ENCODE measurements at places on chromosomes 5 and 9.

- DNase-seq = no peak
Measured at GRCh38 chr5:142749321-142749720, 20.9 kb upstream of the ARHGAP26 start.

DNA sequence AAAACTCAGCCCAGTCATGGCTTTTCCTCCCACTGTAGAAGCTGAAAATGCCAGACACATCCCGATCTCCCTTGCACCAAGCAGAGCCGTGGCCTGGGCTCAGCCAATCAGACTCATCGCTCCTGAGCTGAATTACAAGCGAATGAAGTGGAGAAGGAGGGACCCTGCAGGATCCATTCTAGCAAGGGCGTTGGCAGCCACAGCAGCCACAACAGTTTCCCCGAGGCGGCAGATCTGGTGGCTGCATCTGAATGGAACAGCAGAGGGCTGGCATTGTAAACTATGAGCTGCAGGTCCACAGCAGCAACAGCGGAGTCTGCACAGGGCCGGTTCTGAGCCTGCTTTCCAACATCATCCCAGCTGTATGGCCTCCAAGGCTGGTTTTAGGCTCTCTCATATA lies 23.8 kb downstream of the ALG2 start:
- DNase-seq = no peak

- no peak for DNase-seq
Measured at GRCh38 chr5:101260857-101261256, 357.8 kb upstream of the ST8SIA4 start.

DNA sequence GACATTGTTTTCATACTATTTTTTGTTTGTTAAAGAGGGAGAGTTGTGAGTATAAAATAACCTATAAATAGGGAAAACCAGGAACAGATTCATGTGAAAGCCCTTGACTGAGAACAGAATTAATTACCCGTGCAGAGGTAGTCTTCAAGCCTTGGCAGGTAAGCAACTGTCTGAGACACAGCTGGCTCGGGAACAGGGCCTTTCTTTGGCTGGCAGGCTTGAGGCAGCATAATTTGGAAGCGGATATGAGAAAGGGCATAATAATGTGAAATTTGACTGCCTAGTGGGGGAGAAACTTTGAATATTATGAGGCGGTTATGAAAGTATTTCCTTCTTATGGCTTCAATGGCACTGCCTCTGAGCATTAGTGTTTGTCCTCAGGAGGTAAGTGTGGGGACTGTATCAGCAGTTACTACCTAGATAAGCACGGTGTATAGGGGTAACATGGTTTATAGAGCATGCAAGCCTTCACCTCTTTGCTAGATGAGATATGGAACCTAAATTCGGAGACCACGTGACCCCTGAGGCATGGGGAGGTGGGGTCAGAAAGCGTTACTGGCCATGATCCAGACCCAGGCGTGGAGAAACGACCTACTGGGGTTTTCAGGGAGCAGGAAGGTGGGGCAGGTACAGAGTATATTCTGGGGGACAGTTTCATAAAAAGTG lies 210.2 kb upstream of the GAS1 start:
- no peak for DNase-seq

DNA sequence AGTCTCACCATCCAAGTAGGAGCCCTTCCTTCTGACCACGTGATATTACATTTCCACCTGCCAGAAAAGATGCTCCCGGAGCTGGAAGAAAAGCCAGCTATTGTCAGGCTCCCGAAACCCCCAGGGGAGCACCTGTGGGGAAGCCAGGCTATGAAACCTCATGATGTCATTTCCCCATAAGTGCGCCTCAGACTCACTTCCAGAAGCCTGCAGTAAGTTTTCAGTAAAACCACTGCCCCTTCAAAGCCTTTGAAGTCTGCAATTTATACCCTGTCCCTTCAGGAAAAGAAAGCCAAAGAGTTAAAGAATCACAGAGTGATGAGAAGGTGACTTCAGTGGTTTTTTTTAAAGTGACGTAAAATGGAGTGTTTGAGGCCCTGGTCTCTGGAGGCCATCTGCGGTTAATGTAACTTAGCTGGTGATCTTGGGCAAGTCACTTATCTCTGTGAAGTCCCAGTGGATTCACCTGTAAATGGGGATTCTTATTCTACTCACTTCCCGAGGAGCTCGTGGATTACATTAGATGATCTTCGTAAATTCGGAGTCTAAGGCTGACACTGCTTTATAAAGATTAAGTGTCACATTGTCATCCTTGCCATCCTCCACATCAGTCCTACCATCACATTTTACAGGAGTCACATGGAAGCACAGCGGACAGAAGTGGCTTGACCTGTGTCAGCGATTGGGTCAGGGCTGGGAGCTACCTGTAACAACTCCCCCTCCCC lies 2.6 kb upstream of the SEMA6A start:
- DNase-seq = peak; percentile 24

GRCh38 chr5:38341056-38341455 lies 82.7 kb downstream of the EGFLAM start:
- DNase-seq = no peak

DNA sequence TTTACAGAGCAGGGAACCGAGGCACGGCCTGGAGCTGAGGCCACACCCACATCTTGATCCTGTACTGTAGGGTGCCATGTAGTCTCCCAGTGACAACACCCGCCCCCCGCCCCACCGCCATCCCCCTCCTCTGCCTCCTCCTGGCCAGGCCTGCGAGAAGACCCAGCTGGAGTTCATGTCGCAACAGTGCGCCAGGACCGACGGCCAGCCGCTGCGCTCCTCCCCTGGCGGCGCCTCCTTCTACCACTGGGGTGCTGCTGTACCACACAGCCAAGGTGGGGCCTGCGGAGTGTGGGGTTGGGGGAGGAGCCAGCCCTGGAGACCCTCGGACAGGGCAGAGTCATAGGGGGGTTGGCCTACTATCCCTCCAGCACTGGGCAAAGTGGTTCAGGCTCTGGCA lies 14.5 kb downstream of the ADAMTS13 start:
- DNase-seq = no peak

- no peak for DNase-seq
Measured at GRCh38 chr9:73380411-73380810, 228.7 kb downstream of the ANXA1 start.

- no peak for DNase-seq
Measured at GRCh38 chr5:1085391-1085790, 26.5 kb downstream of the SLC12A7 start.

- DNase-seq = no peak
Measured at GRCh38 chr9:21294364-21294774, 10.7 kb downstream of the IFNA5 start.

- no peak for DNase-seq
Measured at GRCh38 chr9:5953743-5954707, 61.4 kb downstream of the RANBP6 start.

- DNase-seq = no peak
Measured at GRCh38 chr9:85723215-85723614, 18.5 kb downstream of the AGTPBP1 start.

DNA sequence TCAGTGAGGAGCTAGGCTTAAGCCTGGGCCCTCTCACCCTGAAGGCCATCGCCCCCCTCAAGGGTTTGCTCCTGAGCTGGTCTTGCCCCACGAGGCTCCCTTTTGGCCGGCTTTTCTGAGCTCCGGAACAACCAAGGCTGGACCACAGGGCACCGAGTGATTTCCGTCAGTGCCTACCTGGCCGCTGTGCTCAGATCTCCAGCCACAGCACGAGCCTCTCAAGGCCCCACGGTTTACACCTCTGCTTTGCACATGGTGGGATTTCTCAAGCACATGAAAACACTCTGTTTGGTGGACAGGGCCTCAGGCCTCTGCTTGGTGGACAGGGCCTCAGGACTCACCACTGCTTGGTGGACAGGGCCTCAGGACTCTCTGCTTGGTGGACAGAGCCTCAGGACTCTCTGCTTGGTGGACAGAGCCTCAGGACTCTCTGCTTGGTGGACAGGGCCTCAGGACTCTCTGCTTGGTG lies 15.8 kb downstream of the CLPTM1L start:
- no peak for DNase-seq

GRCh38 chr5:73815631-73816030 lies 189.6 kb downstream of the ARHGEF28 start:
- no peak for DNase-seq

DNA sequence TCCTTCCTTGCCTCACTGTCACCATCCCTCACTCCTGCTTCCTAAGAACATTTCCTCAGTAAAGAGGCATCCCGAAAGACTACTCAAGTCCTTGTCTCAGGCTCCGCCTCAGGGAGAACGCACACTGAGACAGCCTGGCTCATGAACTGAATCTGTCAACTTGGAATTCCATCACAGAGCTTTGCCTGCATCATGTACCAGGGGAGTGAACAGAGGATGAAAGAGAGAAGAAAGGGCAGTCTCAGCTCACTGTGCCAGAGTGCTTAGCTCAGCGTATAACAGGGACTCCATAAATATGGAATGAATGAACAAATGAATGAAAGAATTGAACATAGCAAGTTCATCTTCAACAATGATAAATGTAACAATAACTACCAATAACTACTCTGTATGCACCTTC lies 68.7 kb upstream of the SLC1A3 start:
- DNase-seq = no peak

GRCh38 chr9:3386753-3387152 lies 139.0 kb downstream of the RFX3 start:
- no peak for DNase-seq

DNA sequence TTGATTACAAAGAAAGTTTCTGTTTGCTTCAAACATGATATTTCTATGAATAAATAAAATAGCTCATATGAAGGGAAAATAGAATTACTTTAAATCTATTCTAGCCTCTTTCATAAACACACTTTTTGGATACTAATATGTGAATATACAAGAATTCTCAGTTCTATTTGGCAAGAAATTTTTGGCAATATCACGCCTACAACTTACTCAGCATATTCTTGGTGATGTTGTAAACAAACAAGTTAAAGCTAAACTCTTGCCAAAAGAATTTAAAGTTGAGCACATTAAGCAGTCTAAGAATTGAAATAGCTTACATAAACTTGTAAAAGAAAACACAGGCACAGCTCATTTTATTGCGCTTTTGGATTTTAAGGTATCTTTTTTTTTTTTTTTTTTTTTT lies 209.8 kb downstream of the CDH12 start:
- DNase-seq = no peak

GRCh38 chr9:91274949-91275492 lies 86.7 kb downstream of the AUH start:
- DNase-seq = no peak

GRCh38 chr9:119264165-119264564 lies 105.1 kb downstream of the BRINP1 start:
- DNase-seq = no peak

DNA sequence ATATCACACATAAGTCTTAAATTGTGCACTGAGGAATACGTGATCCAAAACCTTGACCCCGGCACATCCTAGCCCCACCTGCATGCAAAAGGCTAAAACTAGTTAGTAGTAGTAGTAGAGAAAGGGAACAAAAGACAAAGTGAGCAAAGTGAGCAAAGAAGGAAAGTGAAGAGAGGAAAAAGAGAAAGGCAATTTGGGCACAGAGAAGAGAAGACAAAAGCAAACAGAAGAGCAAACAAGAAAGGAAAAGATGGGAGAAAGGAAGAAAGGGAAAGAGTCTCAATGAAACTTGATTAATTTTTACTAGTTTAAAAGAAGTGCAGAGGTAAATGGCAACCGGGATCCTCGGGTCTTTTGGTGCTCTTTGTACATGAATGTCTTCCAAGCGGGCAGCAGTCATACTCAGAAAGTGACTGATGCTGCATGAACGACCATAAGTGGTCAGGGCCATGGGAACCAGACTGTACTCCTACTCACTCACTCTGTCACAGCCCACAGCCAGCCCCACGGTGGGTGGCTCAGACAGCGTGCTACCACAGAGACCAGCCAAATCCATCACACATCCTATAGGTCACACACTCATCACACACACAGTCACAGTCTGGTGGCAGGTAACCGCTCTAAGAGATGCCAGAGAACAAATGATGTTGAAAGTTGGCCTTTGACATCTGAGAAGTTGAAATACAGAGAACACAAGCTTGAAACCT lies 203.9 kb downstream of the FBN2 start:
- no peak for DNase-seq

DNA sequence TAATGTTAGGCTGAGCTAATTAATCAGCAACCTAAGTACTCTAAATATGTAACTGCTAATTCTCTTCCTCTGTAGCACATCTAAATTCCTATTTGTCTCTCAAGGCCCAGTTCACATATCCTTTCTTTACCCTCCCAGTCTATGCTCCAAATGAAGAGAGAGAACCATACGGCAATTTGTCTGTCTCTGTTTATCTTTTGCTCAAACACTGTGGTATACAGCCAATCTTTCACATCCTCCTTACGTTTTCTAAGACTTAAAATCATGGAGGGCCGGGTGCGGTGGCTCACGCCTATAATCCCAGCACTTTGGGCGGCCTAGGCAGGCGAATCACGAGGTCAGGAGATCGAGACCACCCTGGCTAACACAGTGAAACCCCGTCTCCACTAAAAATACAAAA lies 15.8 kb downstream of the VLDLR start:
- DNase-seq = no peak

DNA sequence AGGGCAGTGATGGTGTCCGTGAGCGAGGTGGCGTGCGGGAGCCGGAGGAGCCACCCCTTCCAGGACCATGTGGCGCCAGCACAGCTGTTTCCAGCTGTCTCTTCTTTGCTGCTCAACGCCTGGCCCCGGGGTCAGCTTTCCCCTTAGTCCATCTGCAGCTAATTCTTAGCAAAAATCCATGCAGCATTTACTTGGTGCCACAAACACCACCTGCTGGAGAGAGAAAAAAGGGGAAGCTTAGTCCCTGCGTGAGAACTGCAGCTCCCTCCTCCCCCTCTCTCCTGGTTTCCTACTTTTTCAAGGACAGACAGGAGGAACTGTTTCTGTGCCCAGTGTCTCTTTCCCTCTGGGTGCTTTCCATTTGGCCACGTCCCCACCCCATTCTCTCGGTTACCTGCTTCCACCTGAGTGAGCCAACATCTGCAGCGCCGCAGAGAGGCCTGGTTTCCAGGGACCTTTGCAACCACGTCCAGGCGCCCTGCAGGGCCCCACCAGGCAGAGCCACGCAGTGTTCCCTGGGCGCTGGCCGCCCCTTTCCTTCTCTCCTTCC lies 3.4 kb downstream of the SLC6A19 start:
- DNase-seq = no peak
